ENCODE measurements at places on chromosomes 5 and 9.

- no peak for DNase-seq
Observed at GRCh38 chr9:92760494-92760893, 4.1 kb downstream of the BICD2 start.

- no peak for DNase-seq
Observed at GRCh38 chr5:180624587-180624986, 24.8 kb downstream of the FLT4 start.

GRCh38 chr5:74850789-74851425 is 15.3 kb downstream of the FAM169A start:
- no peak for DNase-seq

DNA sequence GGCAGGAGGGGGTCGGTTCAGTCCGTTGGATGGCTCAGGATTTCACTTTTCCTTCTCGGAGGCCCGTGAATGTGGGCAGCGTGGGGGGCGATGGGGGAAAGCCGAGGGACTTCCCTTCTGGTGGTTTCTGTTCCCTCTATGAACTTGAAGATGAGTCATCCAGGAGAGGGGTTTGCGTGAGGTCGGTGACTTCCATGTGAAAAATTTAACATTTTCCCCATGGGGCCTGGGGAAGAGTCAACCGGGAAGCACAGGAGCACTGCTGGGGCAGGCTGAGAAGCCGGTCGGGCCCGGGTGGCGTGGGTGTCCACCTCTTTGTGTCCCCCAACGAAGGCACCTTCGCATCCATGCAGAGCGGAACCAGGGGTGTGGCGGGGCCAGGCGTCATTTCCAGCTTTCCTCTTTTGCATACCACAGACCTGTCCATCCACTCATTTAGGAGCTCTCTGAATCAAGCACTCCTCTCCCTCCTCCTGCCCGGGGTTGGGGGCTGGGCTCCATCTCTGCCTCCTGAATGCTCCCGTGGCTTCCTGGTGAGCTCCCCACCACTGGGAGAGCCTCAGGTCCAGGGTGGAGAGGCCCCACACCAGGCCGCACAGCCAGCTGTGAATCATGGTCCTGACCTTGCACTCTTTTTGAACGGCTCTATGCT is 68.4 kb downstream of the ANKRD33B start:
- DNase-seq, result no peak

GRCh38 chr9:18077941-18078678 is 395.8 kb upstream of the ADAMTSL1 start:
- DNase-seq, result no peak

DNA sequence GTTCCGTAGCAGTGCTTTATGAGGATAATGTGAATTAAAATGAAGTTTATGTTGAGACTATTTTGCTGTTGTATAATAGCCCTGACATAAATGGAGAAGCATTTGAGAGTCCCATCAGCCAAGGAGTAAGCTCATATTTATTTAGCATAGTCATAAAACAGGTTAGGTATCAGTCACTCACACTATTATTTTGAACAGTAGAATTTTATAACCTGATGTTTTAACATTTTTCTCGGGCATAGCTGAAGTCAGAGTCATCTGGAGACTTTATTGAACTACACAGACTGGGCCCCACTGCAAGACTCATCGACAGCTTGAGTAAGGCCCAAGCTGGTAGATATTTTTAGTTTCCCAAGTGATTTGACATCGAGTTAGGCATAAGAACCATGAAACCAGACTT is 620.3 kb upstream of the WWC1 start:
- no peak for DNase-seq

- no peak for DNase-seq
Observed at GRCh38 chr9:134875371-134875770, 5.2 kb upstream of the FCN2 start.

GRCh38 chr9:115815786-115816185 is 337.8 kb upstream of the PAPPA start:
- DNase-seq, result no peak

DNA sequence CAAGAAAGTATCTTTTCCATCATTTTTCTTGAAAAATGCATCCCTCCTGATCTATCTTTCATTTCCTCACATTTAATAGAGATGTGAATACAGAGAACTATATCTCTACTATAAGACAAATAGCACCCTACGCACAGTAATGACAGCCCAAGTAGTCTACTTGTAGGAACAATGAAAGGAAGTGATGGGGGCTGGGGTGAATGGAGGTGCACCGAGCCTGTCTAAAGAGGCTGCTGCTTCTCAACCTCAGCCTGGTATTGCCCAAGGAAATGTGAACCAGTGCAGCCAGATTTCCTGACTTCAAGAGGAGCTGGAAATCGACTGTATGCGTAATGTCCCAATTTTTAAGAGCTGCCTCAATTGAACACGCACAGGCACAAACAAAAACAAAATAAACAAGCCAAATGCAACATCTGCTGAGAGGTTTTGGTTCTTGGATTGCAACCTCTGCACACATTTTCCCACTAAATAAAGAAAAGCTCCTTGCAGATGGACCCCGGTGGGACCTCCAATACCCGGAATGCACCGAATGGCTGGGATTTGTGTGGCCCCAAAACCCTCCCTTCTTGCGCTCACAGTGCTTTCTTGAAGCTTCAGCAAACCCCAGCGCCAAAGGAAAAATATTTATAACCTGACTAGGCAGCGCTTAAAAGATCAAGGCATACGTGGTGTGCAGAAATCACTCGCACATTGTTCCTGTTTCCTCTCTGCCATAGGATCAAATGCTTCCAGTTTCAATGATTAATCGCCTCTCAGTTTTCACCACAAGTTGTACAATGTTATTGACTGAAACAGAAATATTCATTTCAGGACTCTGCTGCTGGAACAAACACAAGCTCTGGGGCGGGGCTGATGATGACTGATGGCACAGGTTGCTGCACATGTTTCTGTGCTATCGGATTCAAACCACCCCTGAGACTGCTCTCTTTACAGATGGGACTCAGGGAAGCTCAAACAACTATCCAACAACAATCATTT is 68.3 kb downstream of the KCNIP1 start:
- DNase-seq, result no peak

DNA sequence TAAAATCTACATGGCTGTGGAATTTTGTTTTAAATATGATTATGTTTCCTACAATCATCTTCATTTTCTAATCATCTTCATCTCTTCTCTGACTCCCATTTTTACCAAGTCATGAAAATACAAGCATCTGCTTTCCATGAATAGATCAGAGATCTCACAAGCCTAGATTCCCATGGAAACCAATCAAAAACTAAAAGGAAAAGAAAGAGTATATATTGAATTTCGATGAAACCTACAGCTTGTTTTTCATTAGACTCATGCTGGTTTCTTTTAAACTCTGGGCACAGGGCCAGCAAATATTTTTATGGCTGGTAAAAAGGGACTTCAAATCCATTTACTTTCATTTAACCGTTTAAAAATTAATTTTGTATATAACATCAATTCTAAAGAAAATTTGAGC is 51.2 kb downstream of the INVS start:
- DNase-seq, result peak; percentile 26

GRCh38 chr9:8877753-8878494 is 1078.3 kb upstream of the DMAC1 start:
- no peak for DNase-seq

DNA sequence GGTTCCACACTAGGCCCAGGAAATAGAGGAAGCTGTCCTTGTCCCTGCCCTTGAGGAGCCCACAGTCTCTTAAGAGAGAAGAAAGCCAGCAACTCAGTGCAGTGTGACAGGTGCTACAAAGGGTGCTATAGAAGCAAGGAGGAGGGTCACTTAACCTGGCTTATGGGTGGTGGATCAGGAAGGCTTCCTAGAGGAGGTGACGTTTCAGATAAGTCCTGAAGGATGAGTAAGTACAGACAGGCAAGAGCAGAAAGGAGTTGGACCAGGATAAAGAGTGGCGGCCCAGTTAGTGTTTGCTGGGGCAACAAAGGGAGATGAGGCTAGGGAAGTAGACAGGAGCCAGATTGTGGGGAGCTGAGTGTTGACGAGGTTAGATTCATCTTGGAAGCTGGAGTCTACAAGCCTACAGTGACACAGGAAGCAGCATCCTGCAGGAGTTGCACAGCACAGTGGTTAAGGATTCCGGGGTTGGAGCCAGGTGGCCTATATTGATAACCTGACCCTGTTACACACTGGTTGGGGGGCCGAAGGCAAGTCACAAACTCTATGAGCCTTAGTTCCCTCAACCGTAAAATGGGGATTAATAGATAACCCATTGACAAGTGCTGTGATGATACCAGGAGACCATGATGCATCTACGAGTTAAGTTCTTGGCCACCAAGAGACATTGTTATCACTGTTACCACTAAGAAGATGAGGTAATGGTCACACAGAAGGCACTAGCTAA is 5.4 kb upstream of the LHX6 start:
- no peak for DNase-seq

- DNase-seq, result no peak
Observed at GRCh38 chr5:55868846-55869245, 17.7 kb downstream of the IL31RA start.

DNA sequence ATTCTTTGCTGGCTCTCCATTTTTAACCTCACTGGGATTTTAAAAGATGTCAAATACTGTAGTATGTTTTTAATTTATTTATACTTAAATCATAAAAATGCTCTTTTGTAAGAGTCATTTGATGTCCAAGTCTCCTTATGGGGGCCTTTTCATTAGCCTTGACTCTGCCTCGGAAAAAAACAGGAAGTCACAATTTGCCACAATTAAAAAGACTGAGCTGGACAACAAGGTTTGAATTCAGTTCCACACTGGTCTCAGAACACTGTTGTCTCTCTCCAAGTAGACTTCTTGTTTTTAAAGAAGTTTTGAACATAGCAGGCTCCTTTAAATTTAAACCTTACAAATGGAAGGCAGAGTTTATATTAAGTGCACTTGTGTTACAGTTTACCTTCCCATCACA is 444.2 kb downstream of the ACTL7B start:
- no peak for DNase-seq

- no peak for DNase-seq
Observed at GRCh38 chr9:114207034-114207810, 51.9 kb downstream of the COL27A1 start.

GRCh38 chr9:20823051-20823450 is 139.0 kb downstream of the FOCAD start:
- DNase-seq, result no peak

DNA sequence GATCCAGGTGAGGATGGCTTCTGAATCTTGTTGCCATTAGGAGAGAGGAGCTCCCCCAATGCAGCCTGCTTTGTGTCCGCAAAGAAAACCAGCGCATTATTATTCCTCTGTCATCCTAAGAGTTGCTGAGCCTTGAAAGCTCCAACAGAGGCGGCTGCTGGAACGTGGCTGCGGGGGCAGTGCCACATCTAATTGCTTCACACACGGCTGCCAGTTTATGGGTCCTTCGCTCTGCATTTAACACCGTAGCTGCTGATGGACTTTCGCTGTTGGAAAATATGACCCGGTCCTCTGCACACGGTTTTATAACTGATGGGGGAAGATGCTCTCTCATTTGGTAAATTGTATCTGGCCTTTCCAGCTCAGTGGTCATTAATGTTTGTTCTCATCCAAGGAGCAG is 38.0 kb downstream of the ZNF622 start:
- peak; percentile 82 for DNase-seq

DNA sequence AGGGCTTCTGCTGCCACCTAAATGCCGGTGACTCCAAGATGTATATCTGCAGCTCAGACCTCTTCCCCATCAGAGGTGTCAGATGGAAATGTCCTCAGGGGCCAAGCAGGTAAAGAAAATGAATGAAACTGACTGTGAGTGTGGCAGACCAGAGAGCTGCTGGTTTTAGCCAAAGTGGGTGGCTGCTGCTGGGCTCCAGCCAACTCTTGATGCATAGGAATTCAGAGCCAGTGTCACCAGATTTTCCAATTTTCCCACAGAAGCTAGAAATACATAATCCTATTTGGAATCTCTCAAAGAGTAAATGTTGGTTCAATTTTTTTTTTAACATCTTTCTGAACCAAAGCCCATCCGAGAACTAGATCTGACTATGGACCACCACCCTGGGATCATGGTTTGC is 161.2 kb upstream of the SPRY4 start:
- DNase-seq, result no peak
